Stimulated activated CD4-positive, alpha-beta T cell treated with anti-CD3 and anti-CD28 coated beads, Interleukin-12 subunit alpha, Interleukin-12 subunit beta, amount 100 ng/mL, for 4 hours (primary cell): ENCODE measurements at places on chromosomes 16 and 17.

DNA sequence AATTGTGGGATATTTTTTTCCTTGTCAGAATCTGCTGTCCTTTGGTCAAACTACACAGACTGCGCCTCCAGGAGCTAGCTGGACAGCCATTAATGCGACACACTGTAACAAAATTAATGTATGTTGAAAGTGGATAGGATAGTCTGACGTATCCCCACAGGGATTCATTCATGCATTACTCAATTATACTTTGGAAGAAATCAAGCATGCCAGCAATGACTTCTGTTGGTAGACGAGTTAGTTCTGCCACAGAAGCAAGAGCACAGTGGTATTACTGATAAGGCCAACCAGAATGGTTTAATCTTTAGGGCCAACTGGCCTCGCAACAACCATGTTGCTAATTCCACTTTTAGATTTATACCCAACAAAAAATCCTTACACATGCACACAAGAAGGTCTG, 106.4 kb upstream of the TOB1 start:
- DNase-seq, result no peak

DNA sequence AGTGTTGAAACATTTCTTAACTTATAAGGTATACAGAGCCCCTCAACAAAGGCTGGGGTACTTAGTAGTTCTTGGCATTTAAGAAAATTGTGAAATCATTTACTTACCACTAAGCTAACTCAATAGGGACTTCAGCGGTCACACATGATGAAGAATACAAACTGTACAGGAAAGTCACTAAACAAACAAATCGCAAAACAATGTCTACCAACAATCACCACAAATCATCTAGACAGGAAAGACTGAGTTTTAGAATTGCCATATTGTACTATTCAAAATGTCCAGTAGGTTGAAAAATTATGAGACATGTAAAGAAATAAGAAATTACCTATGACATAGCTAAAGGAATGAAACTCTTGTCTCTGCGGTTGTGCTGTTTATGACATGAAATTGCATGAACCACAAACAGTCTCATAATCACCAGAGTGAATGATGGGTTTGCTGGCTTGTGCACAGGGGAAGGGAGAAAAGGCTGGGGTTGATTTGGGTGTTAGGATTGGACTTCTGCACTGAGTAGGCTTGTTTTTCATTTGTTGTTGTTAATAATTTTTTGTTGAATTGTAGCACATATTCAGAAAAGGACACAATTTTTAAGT, 441.1 kb upstream of the MON1B start:
- DNase-seq, result no peak

DNA sequence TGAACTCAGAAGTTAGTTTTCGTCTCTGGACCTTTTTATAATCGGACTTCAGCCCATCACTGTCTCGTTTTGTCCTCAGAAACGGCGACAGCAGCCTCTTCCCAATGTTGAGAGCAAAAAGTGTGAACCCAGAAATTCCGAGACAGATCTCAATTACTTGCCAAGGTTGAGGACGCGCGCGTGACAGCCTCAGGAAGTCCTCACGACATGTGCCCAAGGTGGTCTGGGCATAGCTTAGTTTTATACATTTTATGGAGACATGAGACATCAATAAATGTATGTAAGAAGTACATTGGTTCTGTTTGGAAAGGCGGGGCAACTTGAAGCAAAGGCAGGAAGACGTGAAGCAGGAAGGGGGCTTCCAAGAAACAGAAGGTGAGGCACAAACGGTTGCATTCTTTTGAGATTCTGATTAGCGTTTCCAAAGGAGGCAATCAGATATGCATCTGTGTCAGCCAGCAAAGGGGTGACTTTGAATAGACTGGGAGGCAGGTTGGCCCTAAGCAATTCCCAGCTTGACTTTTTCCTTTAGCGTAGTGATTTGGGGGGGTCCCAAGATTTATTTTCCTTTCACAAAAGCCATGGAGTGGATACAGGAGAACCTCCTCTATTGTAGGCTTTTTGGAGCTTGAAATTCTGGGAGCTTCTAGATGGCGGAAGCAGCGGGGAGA, 583 bp upstream of the ZNF747 start:
- no peak for DNase-seq

DNA sequence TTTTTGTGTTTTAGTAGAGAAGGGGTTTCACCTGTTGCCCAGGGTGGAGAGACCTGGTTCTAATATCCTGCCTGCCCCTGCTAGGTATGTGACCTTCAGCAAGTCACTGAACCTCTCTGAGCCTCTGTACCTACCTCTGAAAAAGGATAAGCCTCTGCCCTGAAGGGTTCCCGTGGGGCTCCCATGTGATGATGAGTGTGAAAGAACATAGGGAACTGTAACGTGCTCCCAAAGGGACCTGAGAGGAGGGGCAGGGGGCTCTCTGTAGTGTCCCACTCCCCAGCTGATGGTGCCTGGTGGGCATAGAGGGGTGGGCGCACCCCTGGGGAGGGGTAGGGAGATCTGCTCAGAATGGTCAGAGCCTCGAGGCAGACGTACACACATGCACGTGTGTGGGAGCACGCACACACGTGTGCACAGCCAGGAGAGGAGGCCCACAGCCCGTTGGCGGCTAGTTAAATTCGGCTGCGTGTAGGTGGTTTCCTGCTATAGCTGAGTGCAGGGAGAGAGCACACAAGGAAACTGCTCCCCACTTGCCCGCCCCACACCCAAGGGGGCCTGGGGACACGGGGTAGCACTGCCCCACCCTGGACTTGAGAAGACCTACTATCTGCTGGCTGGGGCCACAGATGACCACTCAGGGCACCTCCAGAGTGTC, 6.7 kb downstream of the KCNH4 start:
- DNase-seq, result no peak

- no peak for DNase-seq
These were observed 86.6 kb downstream of the SNX11 start for GRCh38 chr17:48194097-48194550.

- DNase-seq, result no peak
These were observed 10.9 kb downstream of the CACNB1 start for GRCh38 chr17:39186481-39187002.

DNA sequence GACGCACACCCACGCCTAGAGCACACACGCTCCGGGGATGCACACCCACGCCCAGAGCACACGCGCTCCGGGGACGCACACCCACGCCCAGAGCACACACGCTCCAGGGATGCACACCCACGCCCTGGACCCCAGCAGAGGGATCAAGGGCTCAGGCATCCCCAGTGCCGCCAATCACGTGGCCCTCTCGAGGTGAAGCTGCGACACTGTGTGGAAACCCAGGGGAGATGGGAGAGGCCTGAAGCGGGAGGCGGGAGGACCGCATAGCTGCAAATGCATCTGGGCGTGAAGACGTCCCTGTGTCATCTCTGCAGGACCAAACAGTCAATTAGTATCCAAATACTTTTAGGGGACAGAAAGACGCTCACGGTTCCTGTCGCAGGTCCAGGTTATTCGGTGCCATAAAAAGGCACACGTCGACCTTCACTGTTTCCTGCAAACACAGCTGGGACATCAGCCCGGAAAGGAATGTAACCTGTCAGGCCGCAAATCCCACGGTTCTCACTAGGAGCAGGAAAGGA, 56.4 kb downstream of the TBC1D16 start:
- DNase-seq, result no peak

GRCh38 chr17:73400915-73401545, 89.2 kb upstream of the CDC42EP4 start:
- no peak for DNase-seq

- no peak for DNase-seq
These were observed 578.1 kb downstream of the KCNJ18 start for GRCh38 chr17:22270381-22270780.

DNA sequence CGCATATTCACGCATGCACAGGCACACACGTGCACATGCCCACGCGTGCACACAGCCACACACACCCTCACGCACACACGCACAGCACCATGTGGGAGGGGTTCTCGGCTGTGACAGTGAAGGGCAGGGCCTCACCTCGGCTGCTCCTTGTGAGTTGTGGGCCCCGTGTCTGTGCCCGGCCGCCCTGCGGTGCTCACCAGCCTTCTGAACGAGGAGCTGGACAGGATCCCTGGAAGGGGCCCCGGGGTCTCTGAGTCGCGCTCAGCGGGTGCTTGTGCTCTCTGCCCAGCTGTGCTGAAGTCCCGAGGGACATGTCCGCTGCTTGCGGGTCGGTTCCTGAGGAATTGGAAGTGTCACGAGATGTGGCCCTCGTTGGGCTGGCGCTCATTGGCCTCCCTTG, 16.1 kb downstream of the TSC2 start:
- DNase-seq, result no peak
